ENCODE measurements at places on chromosomes 2 and 18. TPM values are rescaled to one million over a fixed set of nuclear protein-coding genes. Genes with fewer than 3 reads are reported as not detected.

DNA sequence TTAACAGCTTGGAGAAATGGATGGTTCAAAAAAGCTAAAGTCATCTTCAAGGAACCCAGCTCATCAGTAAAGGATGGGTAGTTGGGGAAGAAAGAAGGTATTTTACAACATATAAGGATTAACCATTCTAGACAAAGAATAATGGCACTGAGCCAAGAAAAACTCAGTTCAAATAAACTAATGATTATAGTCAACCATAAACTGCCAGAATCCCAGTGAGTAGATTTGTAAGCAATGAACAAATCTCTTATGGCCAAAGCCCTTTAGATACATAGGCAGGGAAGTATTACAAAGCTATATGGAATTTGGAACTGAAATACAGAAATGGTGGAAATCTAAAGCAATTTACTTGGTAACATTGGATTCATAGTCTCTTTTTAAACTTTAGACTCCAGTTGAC, 92.4 kb upstream of the ZFP36L2 start:
- H3K27me3 ChIP-seq: no peaks in the 10 kb centered on the region
- H3K4me3 ChIP-seq: no peak overlapping the region
- peaks cover 5% of the 10 kb centered on the region for H3K36me3 ChIP-seq
- no peak overlapping the region for H3K27ac ChIP-seq
- DNase-seq: no peak
- H3K4me1 ChIP-seq: peaks cover 36% of the 10 kb centered on the region

- H3K4me1 ChIP-seq: no peaks in the 10 kb centered on the region
- no peaks in the 10 kb centered on the region for H3K36me3 ChIP-seq
- H3K27ac ChIP-seq: no peak overlapping the region
Measured at GRCh38 chr2:1140389-1141003, 189.8 kb downstream of the SNTG2 start.

DNA sequence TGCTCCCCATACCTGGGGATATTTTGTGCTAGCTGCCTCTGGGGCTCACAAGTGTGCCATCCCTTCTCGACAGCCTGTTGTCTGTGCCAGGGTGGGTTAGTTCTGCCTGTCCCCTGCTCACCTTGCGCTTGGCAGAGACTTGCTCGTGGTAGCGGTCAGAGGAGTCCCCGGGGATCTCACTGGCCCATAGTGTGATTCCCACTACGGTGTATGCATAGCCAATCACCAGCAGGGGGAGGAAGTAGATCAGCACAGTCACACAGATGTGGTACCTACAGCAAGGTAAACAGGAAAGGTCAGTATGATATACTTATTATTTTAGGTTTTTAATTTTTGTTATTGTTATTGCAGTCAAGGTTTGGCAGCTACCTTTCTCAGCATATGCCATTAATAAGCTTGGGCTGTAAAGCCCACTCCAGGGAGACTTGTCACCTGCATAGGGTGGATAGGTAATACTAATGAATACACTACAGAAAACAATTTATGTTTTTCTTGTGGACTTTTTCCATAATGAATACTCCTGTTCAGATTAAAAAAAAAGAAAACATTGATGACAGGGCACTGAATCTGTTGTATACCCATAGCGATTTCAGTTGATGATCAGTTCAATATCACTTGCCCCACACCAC, 95.2 kb downstream of the POLE4 start:
- no peak overlapping the region for H3K27ac ChIP-seq
- H3K4me1 ChIP-seq: peaks cover under 1% of the 10 kb centered on the region
- no peaks in the 10 kb centered on the region for H3K36me3 ChIP-seq

DNA sequence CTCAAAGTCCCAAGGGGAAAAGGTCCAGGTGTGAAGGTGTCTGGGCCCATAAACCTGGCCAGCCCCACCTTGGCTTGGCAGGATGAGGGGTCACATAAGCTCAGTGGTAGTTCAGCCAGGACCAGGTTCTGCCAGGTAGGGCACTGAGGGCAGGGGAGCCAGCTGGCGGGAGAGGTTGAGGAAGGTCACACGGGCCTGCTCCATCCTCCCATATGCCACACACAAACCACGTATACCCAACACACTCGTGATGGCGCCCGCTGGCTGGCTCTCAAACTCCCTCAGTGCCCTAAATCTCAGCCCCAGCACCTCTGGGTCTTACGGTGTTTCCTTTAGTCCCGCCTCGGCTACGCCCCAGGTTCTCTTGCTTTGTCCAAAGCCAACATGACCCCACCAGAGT, 160.5 kb downstream of the ZFP36L2 start:
- H3K36me3 ChIP-seq: peaks cover 6% of the 10 kb centered on the region
- DNase-seq: peak; percentile 57
- no peaks in the 10 kb centered on the region for H3K27me3 ChIP-seq
- no peak overlapping the region for H3K27ac ChIP-seq
- peaks cover 21% of the 10 kb centered on the region for H3K4me1 ChIP-seq
- H3K4me3 ChIP-seq: no peak overlapping the region

- no peak overlapping the region for H3K4me3 ChIP-seq
- H3K4me1 ChIP-seq: peaks cover 31% of the 10 kb centered on the region
- H3K27ac ChIP-seq: peak overlapping the region; percentile 24
- no peak for DNase-seq
- H3K27me3 ChIP-seq: no peaks in the 10 kb centered on the region
Measured at GRCh38 chr2:174444761-174445160, 42.1 kb downstream of the GPR155 start.

GRCh38 chr2:224584111-224584784, 915 bp downstream of the CUL3 start:
- peak overlapping the region; percentile 96 for H3K4me3 ChIP-seq
- no peaks in the 10 kb centered on the region for H3K27me3 ChIP-seq
- peaks cover 41% of the 10 kb centered on the region for H3K4me1 ChIP-seq

GRCh38 chr2:39411181-39411944, 25.7 kb downstream of the MAP4K3 start:
- peak overlapping the region; percentile 86 for H3K27ac ChIP-seq
- H3K4me1 ChIP-seq: peaks cover 77% of the 10 kb centered on the region
- H3K27me3 ChIP-seq: no peaks in the 10 kb centered on the region
- H3K36me3 ChIP-seq: no peaks in the 10 kb centered on the region
- H3K4me3 ChIP-seq: peak overlapping the region; percentile 28

GRCh38 chr2:95004711-95005110, 20.8 kb upstream of the MAL start:
- H3K27ac ChIP-seq: peak overlapping the region; percentile 18
- H3K4me3 ChIP-seq: no peak overlapping the region
- H3K4me1 ChIP-seq: peaks cover 6% of the 10 kb centered on the region
- H3K27me3 ChIP-seq: peaks cover 19% of the 10 kb centered on the region
- peak; percentile 32 for DNase-seq

The C1QL2 gene
- total RNA-seq: not detected

The ELAC1 gene
- 9.2 TPM for total RNA-seq

- H3K27me3 ChIP-seq: peaks cover 4% of the 10 kb centered on the region
- no peak overlapping the region for H3K27ac ChIP-seq
- DNase-seq: no peak
- no peak overlapping the region for H3K4me3 ChIP-seq
- H3K36me3 ChIP-seq: no peaks in the 10 kb centered on the region
Measured at GRCh38 chr2:139925903-139926302, 1145.7 kb upstream of the NXPH2 start.

DNA sequence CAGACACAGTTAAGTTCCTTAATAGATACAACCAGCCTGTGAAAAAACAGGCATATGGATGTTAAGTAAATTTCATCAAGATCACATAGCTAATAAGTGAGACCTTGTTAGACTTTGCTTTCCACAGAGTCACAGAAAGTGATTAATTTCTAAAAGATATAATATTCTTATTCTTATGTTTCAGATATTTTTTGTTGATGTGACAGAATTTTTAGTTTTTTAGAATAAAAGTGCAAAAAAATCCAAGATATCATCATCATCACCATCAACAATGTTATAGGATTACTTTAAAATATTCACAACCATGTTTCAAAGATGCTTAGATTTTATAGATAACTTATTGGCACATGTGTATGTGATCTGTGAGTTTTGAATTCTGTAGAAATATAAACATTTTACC, 132.3 kb upstream of the ITGA4 start:
- no peak for DNase-seq
- H3K27ac ChIP-seq: no peak overlapping the region
- H3K27me3 ChIP-seq: no peaks in the 10 kb centered on the region

The CRYGC gene
- total RNA-seq: not detected
